ENCODE measurements at places on chromosomes 2 and 18. TPM values are rescaled to one million over a fixed set of nuclear protein-coding genes. Genes with fewer than 3 reads are reported as not detected.

The CNTNAP5 gene
- not detected for total RNA-seq

The FBLN7 gene
- 0.74 TPM for total RNA-seq

The GTF3C2 gene
- total RNA-seq: 59.7 TPM

The ALK gene
- not detected for total RNA-seq

The KLHL29 gene
- 3.7 TPM for total RNA-seq

The PDE1A gene
- total RNA-seq: 0.16 TPM

The AMMECR1L gene
- total RNA-seq: 20.2 TPM
